ENCODE measurements at places on chromosomes 6 and 20. TPM values are rescaled to one million over a fixed set of nuclear protein-coding genes. Genes with fewer than 3 reads are reported as not detected.

Gene PHACTR3
- 1.6 TPM for total RNA-seq

Gene RREB1
- total RNA-seq: 17.5 TPM

- DNase-seq: peak; percentile 17
These were observed 112.1 kb downstream of the WDR27 start for GRCh38 chr6:169589699-169590257.

GRCh38 chr6:111502154-111502553 lies 19.1 kb upstream of the REV3L start:
- no peak for DNase-seq

DNA sequence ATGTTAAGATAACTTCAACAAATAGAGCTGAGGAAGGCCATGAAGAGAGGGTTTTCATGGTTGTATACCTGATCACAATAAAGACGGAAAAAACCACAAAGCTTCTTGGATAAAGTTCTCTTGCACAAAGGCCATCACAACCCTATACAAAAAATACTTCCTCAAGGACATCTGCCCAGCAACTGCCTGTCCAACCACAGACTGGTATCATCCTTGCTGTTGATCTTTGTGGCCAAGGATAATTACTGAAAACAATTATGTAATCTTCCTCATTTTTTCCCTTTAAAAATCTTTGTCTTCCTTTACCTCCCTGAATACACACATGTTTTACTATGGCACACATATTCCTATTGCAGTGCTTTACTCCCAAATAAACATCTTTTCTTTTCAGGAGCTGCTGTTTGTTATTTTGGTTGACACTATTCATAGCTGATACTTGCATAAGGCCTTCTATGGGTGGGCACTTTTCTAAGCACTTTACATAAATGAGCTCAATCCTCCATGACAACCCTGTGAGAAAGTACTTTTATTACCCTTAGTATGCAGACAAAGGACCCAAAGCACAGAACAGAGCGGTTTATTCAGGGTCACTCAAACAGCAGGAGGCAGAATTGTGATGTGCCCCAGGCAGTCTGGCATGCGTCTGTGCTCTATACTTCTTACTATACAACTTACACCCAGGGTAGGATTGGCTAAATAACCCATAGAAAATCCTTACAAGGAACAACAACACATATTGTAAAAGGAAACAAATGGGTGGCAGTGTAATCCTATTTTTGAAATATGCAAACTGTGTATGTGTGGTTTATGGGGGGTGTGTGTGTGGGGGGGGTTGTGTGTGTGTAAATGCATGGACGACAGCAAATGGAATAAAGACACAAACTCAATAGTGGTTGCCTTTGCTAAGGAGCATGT lies 35.1 kb downstream of the SNRNP48 start:
- no peak for DNase-seq

DNA sequence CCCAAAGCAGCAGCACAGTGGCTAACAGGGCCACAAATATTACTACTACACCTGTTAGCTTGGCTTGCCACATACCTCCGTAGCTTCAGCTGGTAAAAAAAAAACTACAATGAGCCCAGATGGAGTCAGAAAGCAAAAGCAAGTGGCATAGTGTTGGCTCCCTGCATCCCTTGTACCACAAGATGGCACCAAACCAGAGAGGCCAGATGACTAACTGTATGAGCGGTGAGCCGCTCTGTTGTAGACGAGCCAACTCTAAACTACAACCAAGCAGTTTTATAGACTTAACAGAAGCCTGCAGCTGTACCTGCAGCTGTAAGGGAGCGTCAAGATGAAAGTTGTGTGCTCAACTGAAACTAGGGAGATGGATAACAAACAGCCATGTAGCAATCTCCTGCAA lies 84.5 kb upstream of the MCHR2 start:
- peak; percentile 8 for DNase-seq

DNA sequence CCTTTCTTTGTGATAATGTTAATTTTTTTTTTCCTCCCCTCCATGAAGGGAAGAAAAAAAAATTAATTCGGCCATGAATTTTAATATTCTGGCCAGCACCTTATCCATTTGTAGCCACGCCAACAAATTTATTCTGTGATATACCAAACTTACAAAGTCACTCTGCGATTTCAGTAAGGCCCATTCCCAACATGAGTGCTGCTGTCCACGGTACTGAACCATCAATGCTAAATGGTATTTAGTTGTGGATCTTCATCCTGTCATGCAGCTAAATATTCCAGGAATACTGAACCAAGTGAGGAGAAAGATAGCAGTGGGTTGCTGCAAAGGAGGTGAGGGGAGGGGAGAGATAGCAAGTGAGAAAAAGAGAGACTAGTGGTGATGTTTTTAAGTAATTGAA lies 19.5 kb upstream of the RSPH4A start:
- DNase-seq: peak; percentile 54

DNA sequence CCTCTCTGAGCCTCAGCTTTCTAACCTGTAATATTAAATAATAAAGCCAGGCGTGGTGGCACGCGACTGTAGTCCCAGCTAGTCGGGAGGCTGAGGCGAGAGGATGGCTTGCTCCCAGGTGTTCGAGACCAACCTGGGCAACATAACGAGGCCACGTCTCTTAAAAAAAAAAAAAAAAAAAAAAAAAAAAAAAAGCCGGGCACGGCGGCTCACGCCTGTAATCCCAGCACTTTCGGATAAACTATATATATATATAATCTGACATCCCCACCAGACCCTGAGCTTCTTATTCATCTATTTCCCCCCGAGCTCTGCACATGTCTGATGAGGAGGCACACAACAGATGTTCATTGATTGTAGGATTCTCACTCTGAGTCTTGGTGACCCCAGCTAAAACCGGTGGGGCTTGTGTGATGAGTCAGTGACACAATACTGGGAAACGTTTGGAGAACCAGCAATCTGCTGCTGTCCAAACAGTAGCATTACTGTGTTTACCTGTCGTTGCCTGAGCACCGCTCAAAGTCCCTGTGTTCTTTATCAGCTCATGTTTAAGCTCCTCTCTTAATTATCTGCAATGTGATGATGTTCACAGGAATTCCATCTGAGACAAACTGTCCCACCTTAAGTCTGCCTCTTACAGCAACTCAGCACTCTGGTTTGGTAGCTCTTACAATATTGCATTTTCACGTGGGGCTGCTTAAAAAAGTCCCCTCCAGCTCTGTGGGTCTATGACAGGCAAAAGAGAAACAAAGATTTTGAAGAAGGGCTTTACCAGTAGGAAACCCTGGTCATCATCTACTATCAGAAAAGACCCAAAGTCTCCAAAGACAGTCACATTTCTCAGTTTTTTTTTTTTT lies 1.0 kb upstream of the SPATA2 start:
- peak; percentile 67 for DNase-seq

- no peak for DNase-seq
These were observed 6.5 kb downstream of the PLEKHG1 start for GRCh38 chr6:150606168-150606591.

DNA sequence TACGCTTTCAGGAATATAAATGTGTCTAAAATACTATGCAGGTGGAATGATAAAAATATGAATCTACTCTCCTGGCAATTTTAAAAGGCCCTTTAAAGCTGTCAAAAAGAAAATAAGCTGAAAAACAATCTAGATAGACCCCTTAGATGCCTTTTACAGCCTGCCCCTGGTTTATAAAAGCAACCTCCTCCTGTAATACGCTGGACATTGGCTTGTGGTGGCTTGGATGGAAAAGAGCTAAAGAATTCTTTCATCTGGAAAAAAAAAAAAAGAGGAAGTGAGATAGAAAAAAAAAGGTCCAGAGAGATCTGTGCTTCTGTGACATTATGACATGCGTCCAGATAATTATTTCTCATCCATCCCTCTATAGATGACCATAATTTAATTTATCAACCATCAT lies 115.9 kb upstream of the NRSN1 start:
- no peak for DNase-seq

DNA sequence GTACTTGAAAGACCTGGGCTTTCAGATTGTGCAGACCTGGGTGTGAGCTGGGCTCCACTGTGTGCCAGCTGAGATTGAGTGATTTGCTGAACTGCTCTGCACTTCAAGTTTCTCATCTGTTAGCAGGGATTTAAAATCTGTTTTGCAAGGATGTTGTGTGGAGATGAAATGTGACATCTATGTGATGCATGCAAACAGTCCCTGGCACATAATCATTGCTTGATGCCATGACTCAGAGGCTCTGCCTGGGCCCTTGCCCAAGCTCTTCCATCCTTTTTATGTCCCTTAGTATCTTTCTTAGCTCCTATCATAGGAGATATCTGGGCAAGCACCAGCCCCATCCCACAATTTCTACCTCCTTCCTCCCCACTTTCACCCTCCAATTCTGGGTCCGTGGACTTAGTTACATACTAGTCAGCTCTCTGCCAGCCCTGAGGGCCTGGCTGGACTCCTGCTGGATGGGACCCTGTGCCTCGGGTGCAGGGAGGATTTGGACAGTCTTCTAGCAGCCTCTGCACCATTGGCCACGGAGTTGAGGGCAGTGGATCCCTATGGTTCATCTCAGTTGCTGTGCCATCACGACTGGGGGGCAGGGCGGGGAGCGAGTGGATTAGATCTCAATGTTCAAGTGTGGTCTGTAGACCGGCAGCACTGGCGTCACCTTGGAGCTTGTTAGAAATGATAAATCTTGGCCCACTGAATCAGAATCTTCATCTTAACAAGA lies 103.6 kb downstream of the MAP3K7 start:
- DNase-seq: no peak

All from lung microvascular endothelial cell (primary cell).